ENCODE measurements at places on chromosomes 6 and 20. TPM values are rescaled to one million over a fixed set of nuclear protein-coding genes. Genes with fewer than 3 reads are reported as not detected.
A peak's percentile ranks its signal among the peaks of the same experiment; 100 is the strongest.

DNA sequence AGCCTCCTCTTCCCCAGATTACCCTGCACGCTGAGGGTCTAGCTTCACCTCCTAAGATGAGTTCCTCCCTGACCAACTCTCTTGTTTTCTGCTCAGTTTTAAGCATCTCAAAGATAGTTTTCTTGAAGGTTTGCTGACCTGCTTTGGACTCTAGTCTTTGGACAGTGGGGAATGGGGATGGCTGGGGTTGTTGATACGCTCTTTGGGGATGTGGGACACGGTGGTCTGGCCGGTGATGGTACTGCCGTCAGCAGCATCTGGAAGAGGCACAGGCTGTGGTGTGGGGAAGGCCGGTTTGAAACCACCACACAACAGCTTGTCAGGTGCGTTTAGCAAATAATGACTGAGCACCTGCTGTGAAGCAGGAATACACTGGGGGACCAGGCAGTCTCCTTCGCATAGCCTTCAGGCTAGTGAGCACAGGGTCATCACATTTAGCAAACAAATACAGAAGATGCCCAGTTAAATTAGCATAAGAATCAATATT lies 94.1 kb downstream of the TMEM242 start:
- no peak for DNase-seq
- no peak overlapping the region for H3K4me3 ChIP-seq
- H3K27me3 ChIP-seq: no peaks in the 10 kb centered on the region
- no peak overlapping the region for H3K27ac ChIP-seq

- H3K4me1 ChIP-seq: peaks cover 48% of the 10 kb centered on the region
- no peaks in the 10 kb centered on the region for H3K36me3 ChIP-seq
- H3K4me3 ChIP-seq: peak overlapping the region; percentile 17
- H3K27ac ChIP-seq: no peak overlapping the region
- DNase-seq: peak; percentile 74
These were observed 52.9 kb upstream of the MLN start for GRCh38 chr6:33856655-33857054.

DNA sequence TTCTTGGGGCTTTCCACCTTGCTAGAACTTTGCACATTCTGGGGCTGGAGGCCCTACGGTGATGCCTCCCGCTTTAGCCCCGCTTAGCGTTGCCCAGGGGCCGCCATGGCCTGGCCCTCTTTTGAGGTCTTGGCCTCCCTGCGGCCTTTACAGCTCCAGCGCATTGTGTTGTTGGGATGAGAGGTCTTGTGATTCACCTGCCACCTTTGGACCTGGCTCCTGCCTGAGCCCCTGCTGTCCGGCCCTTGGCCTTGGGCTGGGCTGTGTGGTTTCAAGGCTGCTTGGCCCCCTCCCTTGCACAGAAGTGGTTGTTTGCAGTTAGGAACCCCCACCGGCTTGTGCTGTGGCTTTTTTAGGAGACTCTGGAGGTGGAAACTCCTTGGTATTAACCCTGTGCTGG lies 61.0 kb upstream of the CDH4 start:
- no peaks in the 10 kb centered on the region for H3K4me1 ChIP-seq
- DNase-seq: no peak
- no peak overlapping the region for H3K27ac ChIP-seq
- no peaks in the 10 kb centered on the region for H3K27me3 ChIP-seq
- H3K4me3 ChIP-seq: no peak overlapping the region

- H3K36me3 ChIP-seq: no peaks in the 10 kb centered on the region
- no peaks in the 10 kb centered on the region for H3K27me3 ChIP-seq
- H3K4me3 ChIP-seq: no peak overlapping the region
- no peak for DNase-seq
These were observed 39.2 kb downstream of the MYLIP start for GRCh38 chr6:16168121-16168520.

GRCh38 chr6:92849636-92850035 lies 569.7 kb downstream of the EPHA7 start:
- no peaks in the 10 kb centered on the region for H3K36me3 ChIP-seq
- H3K4me1 ChIP-seq: no peaks in the 10 kb centered on the region
- no peaks in the 10 kb centered on the region for H3K27me3 ChIP-seq
- DNase-seq: no peak
- H3K27ac ChIP-seq: no peak overlapping the region
- no peak overlapping the region for H3K4me3 ChIP-seq

DNA sequence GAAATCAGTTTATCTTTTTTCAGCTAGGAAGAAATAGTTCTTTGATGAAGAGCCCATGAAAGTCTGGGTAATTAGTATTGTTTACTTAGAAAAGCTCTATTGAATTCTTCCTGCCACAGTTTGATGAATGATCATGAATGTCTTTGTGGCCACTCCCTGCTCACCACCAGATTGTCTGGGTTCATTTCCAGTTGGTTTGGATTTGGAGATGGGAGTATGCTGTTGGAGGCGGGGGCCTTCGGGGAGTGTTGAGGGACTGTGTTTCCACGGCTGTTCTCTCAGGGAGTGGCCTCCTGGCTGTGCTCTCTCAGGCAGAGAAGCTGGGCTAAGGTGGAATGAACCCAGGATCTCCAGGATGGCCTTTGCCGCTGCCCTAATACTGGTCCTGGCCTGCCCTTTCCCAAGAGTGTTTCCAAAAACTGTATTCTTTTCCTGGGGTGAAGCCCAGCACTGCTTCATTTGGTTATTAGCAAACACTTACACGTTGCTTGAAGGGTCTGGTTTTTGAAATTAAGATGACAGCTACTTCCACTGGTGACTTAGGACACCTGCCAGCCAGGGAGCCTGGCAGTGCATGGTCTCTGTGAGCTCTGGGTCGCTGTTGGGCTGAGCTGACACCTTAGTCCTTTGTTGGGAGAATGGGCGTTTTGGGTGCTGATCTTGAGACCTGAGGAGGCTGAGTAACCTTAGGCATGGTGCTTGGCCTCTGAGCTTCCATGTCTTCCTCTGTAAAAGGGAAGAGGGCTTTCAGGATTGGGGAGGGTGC lies 23.2 kb downstream of the PRPF6 start:
- no peak overlapping the region for H3K27ac ChIP-seq
- no peak overlapping the region for H3K4me3 ChIP-seq
- H3K4me1 ChIP-seq: no peaks in the 10 kb centered on the region
- DNase-seq: no peak

GRCh38 chr6:66985816-66986215 lies 1278.8 kb upstream of the EYS start:
- no peak for DNase-seq
- no peak overlapping the region for H3K27ac ChIP-seq
- H3K4me3 ChIP-seq: no peak overlapping the region
- no peaks in the 10 kb centered on the region for H3K36me3 ChIP-seq
- no peaks in the 10 kb centered on the region for H3K27me3 ChIP-seq

The CDSN gene
- total RNA-seq: not detected

The ZSCAN16 gene
- total RNA-seq: 6.1 TPM

The C4B gene
- 8.5 TPM for total RNA-seq

All from naive thymus-derived CD4-positive, alpha-beta T cell (primary cell).